ENCODE measurements at places on chromosomes 13 and 19.

DNA sequence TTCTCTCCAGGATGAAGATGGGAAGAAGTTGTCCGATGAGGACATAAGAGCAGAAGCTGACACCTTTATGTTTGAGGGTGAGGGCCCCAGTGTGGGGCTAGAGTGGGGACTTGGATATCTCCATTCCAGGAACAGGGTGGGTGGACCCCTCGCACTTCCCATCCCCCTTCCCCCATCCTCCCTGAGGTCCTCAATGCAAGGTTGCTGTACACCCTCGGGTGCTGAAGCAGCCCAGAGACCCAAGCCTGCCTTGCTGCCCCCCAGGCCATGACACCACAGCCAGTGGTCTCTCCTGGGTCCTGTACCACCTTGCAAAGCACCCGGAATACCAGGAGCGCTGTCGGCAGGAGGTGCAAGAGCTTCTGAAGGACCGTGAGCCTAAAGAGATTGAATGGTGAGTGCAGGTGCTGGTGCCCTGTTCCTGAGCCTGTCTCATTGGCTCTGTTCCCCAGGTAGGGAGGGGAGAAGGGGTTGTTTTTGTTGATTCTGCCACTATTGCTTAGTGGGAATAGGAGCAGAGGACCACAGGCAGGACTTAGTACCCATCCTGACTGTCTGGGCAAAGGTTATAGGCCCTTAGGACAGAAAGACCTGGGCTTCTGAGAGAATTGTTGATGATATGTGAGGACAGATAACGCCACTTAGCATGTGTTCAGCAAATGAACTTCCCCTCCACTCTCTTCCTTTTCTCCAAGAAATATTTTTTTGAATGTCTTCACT is 12.0 kb downstream of the CYP4F3 start:
- no peak for DNase-seq

DNA sequence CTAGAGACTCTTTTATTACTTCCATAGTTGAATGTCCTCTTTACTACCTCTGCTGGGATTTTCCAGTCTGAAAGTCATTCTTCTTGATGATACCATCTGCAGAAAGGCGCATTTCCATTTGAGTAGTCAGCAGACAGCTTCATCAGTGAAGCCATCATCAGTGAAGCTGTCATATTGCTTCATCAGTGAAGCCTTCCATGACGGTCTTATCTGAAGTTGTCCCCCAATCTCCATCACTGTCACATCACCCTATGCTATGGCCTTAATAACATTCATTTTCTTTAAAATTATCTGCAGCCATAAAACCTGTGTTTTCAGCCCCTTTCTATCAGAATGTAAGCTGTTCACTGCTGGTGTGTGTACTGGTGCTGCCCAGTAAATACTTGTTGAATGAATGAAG is 151.6 kb downstream of the B3GLCT start:
- no peak for DNase-seq

DNA sequence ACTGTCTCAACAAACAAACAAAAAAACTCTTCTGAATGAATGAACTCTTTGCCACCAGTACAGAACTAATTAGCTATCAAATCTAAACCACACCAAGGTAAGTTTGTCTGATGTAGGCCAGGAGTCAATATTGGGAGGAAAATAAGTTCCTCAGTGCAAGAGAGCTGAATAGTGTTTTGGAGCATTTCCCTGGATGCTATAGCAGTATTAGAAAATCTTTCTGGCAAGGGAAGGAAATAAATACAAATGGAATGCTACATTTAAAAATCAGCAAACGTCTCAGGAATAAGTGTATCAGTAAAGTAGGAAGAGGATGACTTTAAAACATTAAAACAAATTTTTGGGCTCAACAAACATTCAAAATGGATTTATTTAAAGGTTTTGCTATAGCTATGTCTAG is 81.3 kb upstream of the TMTC4 start:
- no peak for DNase-seq

DNA sequence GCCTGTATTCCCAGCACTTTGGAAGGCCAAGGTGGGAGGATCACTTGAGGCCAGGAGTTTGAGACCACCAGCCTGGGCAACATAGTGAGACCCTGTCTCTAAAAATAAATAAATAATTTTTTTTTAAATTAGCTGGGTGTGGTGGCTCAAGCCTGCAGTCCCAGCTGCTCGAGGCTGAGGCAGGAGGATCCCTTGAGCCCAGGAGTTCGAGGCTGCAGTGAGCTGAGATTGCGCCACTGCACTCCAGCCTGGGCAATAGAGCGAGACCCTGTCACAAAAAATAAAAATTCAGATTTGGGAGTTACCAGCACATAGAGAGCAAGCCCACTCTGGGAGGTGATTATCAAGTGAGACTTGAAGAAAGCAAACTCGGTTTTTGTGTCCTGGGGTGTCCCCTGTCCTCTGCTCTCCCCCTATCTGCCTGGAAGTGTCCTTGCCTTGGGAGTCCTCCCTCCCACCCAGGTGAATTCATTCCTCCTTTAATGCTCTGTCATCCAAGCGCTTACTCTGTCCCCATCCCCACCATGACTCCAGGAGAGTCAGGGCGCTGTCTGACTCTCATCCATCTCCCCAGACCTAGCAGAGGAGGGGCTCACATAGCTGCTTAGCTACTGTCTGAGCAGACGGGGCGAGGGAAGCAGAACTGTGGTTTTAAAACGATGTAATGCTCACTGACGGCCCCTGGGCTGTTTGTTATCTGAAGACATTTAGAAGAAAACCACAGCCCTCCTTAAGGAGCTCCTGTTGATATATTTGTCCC is 146.8 kb downstream of the STK24 start:
- DNase-seq: no peak

GRCh38 chr13:27379694-27380641 is 44.5 kb upstream of the GTF3A start:
- peak; percentile 20 for DNase-seq

DNA sequence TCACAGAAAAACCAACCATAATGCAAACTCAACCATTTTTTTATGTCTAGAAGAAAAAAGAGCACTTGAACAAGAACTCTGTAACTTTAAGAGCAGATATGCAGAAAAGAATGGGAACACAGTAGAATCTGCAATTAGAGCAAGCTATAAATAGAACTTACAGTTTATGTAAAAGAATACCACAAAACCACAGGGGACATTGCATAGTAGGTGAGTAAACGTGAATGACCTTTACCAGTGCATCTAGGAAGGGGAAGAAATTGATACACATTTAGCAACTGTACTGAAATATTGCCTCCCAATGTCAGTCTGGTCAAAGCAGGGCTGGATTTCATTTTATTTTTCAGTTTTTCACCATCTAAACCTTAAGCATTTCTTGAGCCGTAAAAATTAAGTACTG is 242.2 kb upstream of the EDNRB start:
- DNase-seq: no peak

DNA sequence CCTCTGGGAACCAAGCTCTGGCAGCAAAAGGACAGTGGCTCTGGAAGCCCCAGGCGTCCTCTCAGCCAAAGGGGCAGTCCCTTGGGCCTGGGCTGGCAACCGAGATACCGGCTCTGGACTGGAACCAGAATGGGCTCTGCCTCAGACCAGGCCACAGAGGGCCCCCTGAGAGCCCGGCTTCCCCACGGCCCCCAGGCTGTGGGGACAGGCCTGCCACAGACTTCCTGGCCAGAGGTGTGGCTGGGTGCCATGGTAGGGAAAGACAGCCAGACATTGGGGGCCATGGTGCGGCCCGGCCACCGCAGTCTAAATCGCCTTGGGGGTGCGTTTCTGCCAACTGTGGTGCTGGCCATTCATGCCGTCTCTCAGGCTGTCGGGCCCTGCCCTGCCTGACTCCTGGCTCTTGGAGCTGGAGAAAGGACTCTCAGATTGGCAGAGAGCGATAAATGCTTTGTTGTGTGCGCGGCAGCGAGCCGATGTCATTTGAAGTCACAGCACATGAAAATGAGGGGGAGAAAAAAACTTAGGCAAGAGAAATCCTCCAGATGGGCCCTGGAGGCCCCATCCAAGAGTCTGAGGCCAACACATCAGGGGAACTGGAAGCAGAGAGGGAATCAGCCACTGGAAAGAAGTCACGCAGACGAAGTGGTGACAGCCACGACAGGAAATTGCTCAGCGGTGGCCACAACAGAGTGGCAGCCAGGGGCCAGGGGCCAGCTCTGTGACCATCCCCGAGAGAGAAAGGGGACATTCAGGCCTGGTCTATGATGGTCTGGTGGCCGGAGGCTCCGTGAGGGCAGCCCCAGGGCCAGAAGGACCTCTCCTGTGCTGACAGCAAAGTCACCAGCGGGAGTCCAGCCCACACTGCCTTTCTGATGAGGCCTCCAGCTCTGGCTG is 26.5 kb downstream of the SH3GL1 start:
- DNase-seq: no peak

DNA sequence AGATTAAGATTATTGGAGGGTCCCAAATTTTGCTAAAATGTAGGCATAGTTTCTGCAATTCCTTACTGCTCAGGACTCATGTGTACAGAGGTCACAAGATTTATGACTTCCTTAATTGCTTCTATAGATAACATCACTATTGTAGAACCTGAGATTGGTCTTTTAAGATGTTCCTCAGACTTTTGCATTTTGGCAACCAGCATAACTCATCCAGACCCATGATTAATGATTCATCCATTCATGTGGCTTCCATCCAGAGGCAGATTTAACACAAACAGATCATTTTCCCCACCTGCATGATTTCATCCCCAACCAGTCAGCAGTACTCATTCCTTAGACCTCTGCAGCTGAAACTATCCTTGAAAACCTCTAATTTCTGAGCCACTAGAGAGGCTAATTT is 34.5 kb upstream of the CEACAM8 start:
- DNase-seq: no peak

DNA sequence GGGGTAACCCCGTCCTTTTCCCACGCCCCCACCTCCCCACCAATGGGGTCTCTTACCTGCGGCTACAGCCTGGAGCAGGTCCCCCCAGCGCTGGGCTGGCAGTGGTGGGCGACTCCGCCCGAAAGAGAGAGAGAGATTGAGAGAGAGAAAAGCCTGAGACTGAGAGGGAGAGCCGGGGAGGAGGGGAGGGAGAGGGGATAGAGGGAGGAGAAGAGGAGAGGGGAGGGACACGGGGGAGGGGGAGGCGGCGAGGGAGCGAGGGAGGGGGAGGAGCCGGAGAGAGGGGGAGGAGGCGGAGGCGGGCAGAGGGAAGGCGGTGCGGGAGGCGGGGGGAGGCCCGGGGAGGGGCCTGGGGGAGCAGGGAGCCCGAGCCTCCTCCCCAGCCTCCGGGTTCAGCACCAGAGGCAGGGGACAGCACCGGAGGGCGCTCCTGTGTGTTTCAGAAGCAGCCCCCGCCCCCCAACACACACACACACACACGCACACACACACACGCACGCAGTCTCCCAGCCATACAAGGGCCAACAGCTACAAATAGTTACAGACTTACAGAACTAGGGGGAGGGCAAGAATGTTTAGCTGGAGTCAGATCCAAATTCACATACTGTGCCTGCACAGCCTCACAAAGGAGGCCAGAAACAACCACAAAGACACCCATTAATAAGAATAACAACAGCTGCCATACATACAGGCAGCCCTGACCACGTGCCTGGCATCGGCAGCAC is at the start of gene SLC8A2:
Gene SLC8A2, minus strand, starts transcription at position 161 of the 725 bp plus-strand sequence. CDS start 5,490 bp downstream, outside the sequence.
- peak; percentile 57 for DNase-seq

- no peak for DNase-seq
These were observed 3.8 kb downstream of the BCAT2 start for GRCh38 chr19:48806818-48807589.

GRCh38 chr13:47112205-47112902 is 215.5 kb upstream of the HTR2A start:
- no peak for DNase-seq

DNA sequence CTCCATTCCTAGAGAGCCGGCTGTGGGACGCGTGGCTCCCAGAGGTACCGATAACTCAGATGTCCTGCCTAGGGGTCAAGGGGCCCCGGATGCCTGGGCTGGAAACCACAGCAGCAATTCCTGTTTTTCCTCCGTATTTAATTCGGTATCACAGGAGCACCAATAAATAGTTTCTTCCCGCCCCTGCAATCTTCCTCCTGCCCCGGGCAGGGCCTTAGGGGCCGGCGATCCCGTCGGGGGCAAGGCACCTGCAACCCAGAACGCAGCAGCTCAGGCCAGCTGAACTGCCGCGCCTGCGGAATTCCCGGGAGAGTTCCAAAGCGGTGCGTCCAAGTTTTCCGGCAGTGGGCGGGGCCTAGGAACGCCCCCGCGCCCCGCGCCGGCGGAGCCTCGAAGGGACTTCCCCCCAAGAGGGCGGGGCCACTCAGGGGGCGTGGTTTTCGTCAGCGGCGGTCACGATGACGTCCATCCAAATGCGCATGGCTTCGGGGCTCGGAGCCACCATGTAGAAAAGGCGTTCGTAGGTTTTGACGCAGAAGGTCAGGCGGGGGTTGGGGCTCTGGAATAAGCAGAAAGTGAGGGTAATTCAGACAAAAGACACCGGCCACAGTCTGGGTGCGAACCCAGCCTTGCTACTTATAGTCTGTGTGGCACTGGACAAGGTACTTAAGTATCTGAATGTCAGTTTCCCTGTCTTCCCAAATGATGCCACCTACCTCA is 9.7 kb upstream of the LYPD3 start:
- peak; percentile 91 for DNase-seq

DNA sequence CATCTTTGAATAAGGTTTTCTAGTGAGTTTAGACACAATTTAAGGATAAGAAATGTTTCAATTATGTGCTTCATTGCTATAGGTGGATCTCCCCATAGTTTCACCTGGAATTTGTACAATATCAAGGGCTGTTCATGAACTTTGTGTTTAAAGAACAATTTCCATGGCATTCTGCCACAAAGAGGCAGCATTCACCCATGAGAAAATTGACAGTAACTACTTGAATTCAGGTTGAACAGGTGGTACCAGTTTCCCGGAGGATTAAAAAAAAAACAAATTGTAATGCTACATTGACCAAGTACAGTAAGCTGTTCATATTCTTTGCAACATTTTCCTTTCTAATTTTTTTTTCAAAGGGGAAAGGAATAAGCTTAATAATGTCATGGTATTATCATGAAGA is 9.1 kb downstream of the SLITRK5 start:
- no peak for DNase-seq

DNA sequence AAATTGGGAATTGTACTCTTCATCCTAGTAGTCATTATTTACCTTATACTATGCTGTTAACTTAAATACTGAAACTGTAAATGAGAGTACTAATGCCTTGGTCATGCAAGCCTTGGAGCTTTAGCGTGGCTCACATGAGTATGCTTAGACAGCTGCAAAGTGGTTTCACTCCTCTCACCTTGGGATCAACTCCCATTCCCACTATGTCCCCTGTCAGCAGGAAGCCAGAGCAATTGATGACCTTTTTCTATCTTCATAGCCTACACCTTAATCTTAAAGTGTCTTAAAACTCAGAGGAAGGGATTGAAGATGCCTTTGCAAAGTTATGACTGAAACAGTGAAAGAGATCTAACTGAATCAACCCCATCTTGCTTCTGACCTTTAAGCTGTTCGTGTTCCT is 33.2 kb upstream of the CEACAM8 start:
- no peak for DNase-seq

GRCh38 chr13:114257014-114257413 is 22.3 kb downstream of the CDC16 start:
- no peak for DNase-seq

DNA sequence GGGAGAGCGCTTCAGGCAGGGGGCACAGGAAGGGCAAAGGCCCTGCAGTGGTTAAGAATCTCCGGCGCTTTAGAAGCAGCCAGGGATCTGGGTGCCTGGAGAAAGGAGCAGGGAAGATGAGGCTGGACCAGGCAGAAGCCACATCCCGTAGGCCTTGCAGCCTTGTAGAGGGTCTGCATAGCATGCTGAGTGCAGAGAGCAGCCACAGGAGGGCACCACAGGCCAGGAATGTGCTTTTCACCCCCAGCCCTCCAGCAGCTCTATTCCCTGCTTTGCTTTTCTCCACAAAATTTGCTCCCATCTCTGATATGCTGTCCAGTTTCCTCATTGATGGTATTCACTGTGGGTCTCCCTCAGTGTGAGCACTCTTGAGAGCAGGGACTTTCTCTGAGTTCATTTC is 5.7 kb downstream of the WDR62 start:
- no peak for DNase-seq

- no peak for DNase-seq
These were observed 117.8 kb downstream of the IRS2 start for GRCh38 chr13:109668433-109669233.

Data from CD8-positive, alpha-beta memory T cell (primary cell).